Dermis microvascular lymphatic vessel endothelial cell (primary cell): ENCODE measurements at places on chromosomes 5 and 9. TPM values are rescaled to one million over a fixed set of nuclear protein-coding genes. Genes with fewer than 3 reads are reported as not detected.

GRCh38 chr5:164868761-164869160 lies 1363.3 kb downstream of the MAT2B start:
- no peak for DNase-seq

- DNase-seq: no peak
Measured at GRCh38 chr5:11064763-11065450, 303.9 kb upstream of the DAP start.

DNA sequence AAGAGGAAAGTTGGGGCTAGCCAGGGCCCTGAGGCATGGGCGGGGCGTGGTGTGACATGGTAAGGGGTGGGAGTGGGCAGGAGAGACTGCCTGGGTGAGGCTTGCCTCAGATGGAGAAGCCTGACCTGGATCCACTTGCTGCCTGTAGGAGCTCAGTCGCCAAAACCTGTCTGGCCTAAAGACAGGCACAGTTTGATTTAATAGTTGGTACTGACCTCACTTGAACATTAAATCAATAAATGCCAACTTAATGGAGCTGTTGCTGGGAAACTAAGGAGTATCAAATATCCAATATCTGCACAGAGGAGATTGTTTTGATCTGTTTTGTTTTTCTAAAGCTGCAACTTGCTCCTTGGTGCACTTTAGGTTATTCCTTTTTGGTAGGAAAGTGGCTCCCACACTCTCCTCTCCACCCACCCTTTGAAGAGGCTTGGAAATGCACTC lies 86.4 kb downstream of the RCL1 start:
- no peak for DNase-seq

The EPB41L4B gene
- 0.39 and 0.51 TPM in 2 replicates for total RNA-seq

The PCDHA3 gene
- 0.13 and 0.25 TPM in 2 replicates for total RNA-seq

- DNase-seq: no peak
Measured at GRCh38 chr9:83027153-83027891, 35.6 kb downstream of the RASEF start.
